ENCODE measurements at places on chromosomes 2 and 18.

GRCh38 chr2:72538486-72538885 lies 287.3 kb downstream of the EXOC6B start:
- ATAC-seq, result no peak

DNA sequence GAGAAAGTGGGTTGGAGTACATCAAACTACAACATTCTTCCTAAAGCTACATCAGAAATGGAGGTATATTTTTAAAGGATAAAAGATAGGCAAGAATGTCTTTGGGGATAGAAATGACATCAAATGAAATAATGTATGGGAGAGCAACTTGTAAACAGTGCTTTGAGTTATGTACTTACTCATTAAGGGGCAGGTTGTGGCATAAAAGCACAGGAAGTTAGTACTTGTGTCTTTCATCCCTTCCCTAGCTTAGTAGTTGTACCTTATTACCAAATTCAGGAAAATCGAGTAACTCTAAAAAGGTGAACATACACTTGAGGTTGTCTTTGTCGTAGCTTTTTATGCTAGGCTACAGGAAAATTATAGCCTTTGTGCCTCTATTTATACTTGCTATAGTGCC lies 28.9 kb downstream of the PPP1CB start:
- ATAC-seq, result no peak

DNA sequence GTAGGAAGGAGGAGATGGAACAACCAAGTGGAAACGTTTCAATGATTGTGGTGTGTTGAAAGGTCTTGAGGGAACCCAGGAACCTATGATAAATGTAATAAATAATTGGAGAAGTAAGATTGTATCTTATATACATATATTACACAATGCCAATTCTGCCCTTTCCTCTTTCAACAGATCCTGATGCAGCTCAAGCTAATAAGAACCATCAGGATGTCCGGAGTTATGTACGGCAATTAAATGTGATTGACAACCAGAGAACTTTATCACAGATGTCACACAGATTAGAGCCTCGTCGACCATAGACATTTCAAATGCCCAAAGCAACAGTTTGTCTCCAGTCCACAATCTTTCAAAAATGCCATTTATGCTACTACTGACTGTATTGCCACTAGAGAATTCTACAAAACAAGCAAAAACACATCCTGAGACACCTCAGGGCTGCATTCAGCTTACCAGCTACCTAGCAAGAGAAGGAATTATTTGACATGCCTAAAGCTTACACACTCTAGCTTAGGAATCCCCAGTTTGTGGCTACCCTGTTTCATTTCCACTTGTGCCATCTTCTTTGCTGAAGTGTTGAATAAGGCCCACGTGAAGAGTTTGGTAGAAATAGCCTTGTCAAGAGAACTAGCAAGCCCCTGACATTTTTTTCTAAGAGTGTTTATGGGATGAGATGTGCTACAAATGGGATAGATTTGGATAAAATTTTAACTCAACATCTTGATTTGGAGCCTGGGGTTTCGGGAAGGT lies 24.0 kb upstream of the MAP3K20 start:
- ATAC-seq, result no peak

- ATAC-seq, result no peak
Observed at GRCh38 chr2:103410221-103410620, 648.4 kb downstream of the TMEM182 start.

GRCh38 chr2:19775315-19775714 lies 126.5 kb downstream of the TTC32 start:
- ATAC-seq, result no peak

GRCh38 chr2:1488181-1488671 lies 75.0 kb downstream of the TPO start:
- ATAC-seq, result no peak

DNA sequence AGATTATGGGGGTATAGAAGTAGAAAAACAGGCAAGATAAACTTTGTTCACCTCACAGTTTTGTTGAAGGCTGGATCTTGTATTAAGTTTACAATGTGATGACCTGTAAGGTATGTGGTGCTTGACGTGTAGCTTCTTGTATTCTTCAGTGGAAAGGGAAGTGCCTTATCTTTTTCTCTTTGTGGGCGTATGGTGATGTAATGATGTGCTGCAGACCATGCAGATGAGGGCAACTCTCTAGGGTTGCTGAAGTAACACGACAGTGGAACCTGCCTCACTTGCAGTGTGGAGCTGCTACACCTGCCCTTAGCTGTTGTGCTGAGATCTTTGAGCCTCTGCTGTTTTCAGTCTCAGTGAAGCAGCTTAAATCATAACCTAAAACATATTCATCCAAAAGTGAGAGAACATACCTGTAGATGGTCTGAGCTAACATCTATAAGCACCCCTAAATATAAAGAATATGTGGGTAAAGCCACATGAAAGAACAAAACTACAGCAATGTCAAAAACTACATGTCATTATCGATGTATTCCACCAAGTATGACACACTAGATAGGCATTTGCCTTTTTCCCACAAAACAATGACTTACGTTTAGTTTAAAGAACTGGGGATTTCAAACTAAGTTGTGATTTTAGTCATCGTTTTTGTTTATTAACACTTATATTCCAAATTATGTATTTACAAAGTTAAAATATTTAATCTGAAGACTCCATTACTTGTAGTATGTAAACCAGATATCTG lies 1144.1 kb downstream of the CNTNAP5 start:
- no peak for ATAC-seq

DNA sequence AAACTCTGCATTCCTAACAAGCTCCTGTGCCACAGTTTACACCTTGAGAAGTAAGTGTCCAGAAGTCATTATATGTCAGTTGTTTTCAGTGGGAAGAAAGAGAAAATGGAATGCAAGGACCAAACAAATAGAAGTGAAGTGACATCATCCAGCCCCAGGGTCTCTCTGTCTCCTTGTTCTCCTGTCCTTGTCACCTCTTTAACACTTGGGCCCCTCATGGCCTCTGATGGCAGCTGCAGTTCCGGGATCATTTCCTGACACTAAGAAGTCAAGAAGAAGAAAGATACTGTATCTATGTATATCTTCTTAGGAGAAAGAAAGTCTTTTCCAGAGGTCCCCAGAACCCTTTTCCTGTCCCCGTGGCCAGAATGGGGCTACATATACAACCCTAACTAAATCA lies 2.8 kb upstream of the CFAP221 start:
- ATAC-seq, result no peak

DNA sequence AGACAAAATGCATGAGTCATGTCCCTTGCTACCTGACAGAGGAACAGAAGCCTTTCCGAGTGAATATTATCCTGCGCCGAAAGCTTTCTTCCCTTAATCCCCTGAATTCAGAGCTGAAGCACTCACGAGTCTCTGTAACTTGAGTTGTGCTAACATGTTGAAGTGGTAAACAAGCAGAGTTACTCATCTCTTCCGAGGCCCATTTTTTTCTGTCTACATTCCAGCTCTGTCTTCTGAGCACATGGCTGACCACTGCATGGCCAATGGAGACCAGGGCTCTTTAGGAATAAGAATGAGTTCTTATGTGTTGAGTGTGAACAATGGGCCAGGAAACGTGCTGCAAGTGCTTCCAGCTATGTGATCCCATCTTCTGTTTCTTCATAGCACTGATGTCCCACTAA lies 73.1 kb upstream of the PID1 start:
- ATAC-seq, result peak; percentile 98

- no peak for ATAC-seq
Observed at GRCh38 chr2:117607202-117607601, 207.3 kb upstream of the DDX18 start.

DNA sequence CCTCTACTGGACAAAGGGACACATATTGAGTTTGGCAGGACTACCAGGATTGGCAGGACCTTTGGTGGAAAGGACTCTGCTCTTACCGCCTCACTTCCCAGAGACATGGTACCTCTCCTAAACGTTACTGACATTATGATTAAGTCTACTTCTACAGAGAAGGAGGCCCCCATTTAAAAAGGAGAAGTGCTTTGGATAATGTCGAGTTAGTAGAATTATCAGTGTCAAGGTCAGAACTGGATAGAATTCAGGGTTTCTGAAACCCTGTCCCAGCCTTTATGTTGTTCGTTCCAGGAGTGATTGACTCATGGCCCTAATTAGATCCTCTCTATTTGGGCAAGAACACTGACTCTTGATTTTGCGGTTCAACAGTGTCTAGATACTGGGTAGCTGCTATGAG lies 45.8 kb downstream of the LRRTM1 start:
- ATAC-seq, result no peak

GRCh38 chr18:75293591-75293990 lies 83.0 kb downstream of the TSHZ1 start:
- no peak for ATAC-seq

DNA sequence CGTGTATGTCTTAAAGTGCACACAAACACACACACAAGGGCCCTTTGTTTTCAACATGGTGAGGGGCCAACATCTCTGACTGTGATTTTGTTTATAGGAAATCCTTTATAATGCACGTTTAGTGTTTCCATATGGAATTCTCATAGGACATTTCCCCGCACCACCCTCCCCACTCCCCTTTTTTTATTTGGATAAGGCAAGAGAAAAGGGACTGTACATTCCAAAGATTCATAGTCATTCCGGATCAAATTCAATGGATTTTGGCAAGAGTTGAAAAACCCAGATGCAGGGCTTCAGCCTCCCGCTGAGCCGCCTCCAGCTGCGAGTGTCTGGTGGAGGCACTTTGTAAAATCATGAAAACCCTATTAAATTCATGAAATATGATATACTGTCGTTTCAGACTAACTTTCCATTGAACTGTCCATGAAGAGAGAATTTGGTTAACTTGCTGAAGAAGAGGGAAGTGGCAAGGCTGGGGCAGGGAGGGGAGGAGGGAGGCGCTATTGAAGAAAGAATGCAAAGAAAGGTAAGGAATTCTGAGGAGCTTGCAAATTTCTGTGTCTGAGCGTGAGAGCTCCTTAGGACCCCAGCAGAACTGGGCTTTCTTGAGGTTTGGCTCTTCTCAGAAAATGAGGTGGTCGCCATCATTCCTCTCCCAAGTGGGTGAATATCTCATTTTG lies 25.8 kb upstream of the SLC14A2 start:
- ATAC-seq, result no peak

DNA sequence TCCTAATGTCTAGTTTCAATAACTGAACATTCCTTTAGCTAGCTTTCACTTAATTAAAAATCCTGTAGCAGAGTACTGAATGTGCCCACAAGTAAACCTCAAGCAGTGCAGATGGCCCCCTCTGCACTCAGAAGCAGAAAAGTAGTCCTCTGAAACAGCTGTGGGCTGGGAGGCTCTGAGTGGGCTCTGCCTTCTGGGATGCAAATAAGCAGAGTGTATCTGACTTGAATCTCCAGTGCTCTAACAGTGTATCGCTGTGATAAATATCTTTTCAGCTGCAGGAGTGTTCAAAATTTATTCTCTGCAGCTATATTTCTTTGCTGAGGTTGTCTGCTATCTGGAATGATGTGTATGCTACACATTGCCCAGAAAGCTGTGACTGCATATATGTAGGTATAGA lies 44.8 kb upstream of the SYT4 start:
- no peak for ATAC-seq

DNA sequence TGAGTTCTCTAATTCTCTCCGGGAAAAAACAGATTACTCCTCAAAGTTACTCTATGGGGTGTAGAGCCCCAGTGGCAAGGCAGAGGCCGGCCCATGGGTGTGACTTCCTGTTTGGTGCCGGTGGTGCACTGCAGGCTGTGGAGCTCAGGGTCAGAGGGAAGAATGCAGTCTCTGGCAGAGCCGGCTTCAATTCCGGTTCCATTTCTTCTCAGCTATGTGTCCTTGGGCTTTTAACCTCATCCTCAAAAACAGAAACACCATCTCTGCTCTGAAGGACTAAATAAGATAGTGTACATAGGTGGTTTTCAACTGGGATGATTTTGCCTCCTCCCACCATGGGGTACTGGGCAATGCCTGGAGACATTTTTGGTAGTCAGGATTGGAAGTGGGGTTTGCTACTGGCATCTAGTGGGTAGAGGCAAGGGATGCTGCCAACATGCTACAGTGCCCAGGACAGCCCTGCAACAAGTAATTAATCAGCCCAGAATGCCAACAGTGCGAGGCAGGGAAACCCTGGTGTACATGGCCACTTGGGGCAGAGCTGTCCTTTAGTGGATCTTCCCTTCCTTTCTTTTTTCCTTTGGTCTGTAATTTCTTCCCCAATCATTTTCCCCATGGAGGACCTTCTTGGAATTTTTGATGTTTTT lies 81.2 kb downstream of the INSIG2 start:
- ATAC-seq, result no peak

DNA sequence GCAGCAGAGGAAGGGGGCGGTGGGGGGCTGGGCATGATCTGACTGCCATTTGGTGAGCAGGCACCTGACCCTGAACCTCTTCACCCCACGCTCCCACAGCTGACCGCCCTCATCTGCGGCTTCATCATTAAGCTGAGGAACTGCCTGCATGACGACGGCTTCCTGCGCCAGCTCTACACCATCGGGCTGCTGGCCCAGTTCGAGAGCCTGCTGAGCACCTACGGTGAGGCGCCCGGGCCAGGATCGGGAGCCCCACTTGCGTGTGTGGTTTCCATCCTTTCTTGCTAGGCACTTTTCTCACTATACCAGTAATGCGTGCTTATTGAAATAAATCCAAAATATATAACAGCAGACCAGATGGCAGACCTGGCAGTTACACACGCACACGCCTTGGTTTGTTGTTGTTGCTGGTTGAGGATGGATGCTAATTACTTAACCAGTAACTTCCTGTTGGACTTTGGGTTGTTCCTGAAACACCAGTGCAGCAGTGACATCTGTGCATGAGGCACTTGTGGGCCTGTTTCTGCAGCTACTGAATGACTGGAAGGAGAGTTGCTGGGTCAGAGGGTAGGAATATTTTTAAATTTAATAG lies 43.7 kb downstream of the COA5 start:
- no peak for ATAC-seq

DNA sequence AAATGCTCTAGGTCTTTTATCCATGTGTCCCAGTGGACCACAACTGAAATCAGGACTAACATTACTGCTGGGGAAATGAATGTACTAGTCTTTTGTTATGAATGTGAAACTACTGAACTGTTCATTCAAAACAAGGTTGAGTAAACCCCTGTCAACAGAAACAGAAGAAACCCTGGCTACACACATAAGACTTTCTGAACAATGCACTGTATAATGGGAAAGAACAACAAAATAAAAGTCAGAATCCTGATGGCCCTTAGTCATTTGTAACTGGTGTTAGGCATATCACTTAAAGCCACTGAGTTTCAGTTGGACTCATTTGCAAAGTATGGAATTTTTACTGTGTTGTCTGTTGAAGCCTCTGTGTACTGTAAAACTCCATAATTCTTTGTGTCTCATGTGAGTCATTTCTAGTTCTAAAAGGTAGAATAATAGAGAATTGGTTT lies 77.0 kb upstream of the UBXN4 start:
- peak; percentile 37 for ATAC-seq

- no peak for ATAC-seq
Observed at GRCh38 chr2:45263147-45263546, 253.9 kb upstream of the SIX2 start.

DNA sequence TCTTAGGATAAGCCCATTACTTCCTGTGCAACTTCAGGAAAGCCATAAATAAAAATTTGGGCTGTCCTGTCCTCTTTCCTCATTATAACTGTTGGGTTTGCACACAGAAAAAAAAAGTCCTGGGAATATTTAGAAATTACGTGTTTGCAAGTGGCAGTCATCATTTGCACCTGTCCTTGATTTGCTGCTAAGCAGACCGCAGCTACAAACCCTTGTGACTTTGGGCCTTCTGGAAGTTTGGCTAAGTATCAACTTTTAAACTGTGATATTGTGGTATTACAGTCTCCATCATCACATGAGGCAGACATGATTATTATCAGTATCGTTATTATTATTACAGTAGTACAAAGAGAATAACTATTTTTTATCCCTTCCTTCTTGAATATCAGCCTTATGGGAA lies 260.7 kb upstream of the SESTD1 start:
- ATAC-seq, result no peak

Measured in esophagus mucosa (tissue), 1 donor.